ENCODE measurements at places on chromosomes 7 and 10.

DNA sequence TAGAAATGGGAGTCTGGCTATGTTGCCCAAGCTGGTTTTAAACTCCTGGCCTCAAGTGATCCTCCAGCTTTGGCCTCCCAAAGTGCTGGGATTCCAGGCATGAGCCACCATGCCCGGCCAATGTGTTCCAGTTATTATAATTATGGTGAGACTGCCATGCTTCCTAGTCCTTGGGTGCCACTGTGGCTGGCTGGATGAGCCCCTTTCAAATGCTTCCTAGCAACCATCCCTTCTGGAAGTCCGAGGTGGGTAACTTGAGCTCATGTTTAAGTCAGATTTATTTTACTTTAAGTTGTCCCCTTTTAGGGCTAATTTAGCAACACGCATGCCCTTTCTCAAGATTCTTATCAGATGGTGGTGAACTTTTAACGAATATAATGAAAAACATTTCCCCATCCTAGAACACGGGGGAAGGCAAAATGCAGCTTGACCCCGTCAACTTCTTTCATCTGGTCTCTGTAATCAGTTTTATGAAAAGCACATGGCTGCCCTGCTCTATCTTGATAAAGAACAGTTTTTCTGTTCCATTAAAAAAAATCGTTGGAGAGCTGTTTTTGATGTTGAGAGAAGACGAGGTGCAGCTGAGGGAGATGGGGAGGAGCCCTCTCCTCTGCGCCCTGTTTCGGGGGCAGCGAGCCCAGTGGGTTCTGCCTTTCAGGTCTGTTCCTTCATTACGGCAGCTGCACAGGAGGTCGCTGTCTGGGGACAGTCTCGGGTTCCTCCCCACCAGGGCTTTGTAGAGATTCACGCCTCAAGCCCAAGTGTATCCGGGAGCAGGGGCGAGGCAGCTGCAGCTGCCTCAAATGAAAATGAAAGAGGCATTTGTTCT lies 61.0 kb upstream of the MKI67 start:
- no peak for DNase-seq

DNA sequence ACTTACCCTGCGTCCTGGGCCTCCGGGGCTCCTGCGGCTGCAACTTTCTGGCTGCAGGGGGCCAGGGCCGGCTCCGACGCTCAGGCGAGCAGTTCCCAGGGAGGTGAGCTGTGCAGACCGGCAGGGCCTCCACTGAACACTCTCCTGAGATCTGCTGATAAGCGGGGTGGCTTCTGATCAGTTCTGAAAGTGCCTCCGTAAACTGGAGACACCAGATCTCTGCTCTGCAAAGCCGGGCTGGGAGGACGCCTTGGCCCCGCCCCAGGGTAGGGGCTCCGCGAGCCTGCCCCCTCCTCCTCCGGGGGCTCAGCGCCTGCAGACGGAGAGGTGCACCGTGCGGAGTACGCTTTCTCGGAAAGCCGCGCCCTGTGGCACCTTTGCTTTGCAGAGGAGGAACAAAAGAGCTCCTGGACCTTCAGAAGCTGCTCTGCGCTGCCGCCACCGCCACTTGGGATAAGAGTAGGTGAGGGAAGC lies 141.3 kb upstream of the VKORC1L1 start:
- no peak for DNase-seq

- no peak for DNase-seq
Measured at GRCh38 chr10:84244651-84245270, at the start of gene RGR. Gene RGR (plus strand): TSS chr10:84245053. CDS start chr10:84245091, 38 bp downstream.

GRCh38 chr7:71548746-71549145 lies 416.8 kb downstream of the GALNT17 start:
- no peak for DNase-seq

DNA sequence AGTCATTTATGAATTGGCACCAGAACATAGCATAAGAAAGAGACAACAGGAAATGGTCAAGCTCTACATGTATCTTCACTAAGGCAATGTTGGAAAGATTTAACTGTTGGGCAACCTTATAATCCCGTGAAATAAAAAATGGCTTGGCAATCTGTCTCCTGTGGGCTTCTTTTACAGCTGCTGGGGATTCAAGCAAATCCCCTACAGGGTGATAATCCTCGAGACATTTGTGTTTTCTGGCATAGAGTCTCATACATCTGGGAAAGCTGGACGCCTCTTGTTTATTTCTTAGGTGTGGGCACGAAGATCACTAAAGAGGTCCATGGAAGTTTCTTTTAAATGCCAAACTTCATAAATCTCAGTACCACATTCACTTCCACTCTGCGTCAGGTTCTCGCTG lies 82.2 kb upstream of the GPR141 start:
- DNase-seq, result no peak

GRCh38 chr7:24038993-24039392 lies 245.0 kb upstream of the NPY start:
- DNase-seq, result no peak

- DNase-seq, result no peak
Measured at GRCh38 chr7:48209004-48209600, 37.8 kb downstream of the ABCA13 start.

DNA sequence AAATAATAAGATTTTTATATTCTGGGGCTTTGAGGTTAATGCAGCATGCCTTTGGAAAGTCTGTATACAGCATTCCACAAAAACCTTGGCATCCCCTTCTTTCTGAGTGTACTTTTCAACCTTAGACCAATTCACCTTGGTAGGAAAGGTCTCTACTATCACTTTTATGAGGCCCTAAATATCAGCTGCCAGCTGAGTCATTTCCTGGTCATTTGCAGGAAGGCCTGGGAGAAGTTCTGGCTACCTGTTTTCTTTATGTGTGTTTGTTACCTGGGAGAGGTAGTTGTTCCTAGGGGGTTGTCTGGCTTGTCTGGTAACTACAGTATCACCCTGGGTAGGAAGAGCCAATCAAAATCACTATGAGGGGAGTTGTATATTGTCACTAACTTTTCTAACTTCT lies 4.1 kb downstream of the SPAM1 start:
- no peak for DNase-seq

DNA sequence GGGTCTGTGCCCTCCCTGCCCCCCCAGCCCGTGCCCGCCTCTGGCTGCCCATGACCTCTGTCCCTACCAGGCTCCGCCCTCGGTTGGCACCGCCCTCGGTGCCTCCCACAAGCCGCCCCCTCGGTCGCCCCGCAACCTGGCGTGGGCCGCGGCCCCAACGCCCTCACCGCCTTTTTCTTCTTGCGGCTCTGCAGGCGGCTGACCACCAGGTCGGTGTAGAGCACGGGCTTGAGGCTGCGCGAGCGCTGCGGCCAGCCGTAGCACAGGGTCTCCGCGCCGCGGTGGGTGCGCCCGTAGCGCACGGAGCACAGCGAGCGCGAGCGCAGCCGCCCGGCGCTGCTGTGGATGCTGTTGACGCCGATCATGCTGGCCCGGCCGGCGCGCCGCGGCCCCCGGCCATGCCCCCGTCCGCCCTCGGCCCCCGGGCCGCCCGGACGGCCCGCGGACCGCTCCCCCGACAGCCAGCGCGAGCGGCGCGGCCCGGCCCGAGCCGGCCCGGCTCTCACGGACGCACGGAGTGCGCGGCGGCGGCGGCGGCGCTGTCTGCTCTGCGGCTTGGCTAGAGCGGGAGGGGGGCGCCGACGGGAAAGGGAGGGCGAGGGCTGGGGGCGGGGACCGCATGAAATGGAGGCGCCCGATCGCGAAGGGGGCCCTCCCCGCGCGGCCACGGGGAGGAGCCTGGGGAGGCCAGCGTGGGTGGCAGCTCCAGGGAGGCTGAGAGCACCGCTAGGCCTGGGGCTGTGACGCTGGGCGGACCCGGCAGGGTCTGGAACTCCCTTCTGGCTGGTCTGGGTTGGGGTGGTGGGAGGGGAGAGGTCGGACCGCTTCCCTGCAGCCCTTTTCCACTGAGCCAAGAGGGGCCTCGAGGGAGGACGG lies 9.6 kb downstream of the PSD start:
- no peak for DNase-seq

DNA sequence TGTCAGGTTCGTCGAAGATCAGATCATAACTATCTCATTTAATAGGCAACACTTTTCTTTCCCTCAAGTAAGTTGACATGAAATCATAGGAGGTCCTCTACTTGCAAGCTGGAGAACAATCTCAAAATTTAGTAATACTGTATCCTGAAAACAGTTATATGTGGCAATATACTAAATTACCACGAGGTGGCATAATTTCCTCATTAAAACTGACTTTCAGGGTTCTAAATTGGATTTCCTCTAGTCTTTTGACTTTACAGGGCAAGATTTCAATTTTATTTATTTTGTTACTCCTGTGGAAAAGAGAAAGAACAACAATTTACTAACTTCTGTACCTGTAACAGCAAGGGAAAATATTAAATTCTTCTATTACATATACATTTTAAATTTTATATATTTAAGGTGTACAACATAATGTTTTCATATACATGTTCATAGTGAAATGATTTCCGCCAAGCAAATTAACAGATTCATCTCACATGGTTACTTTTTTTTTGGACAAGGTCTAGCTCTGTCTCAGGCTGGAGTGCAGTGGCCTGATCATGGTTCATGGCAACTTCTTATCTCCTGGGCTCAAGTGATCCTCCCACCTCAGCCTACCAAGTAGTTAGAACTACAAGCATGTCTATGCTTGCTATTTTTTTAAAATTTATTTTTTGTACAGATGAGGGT lies 53.4 kb upstream of the CYP2C18 start:
- DNase-seq, result no peak

DNA sequence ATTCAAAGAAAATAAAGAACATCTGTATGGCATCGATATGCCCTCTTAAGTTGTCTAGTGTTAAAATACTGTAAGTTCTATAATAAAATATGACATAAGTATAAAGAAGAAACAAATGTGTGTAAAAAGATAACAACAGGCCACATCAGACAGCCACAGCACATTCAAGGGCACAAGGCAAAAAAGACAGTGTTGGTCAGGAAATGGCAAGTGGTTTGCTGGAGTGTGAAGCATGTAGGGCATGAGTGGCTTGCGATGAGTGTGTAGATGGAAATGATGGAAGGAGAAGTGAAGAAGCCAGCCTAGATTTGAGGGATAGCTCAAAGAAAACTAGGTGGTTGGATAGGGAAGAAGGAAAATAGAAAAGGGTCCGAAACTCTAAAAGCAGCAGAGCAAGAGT lies 341.6 kb downstream of the CRPPA start:
- no peak for DNase-seq

- DNase-seq, result no peak
Measured at GRCh38 chr7:66886152-66886551, 34.9 kb upstream of the TMEM248 start.

- no peak for DNase-seq
Measured at GRCh38 chr7:134943785-134944400, 42.4 kb upstream of the AGBL3 start.

DNA sequence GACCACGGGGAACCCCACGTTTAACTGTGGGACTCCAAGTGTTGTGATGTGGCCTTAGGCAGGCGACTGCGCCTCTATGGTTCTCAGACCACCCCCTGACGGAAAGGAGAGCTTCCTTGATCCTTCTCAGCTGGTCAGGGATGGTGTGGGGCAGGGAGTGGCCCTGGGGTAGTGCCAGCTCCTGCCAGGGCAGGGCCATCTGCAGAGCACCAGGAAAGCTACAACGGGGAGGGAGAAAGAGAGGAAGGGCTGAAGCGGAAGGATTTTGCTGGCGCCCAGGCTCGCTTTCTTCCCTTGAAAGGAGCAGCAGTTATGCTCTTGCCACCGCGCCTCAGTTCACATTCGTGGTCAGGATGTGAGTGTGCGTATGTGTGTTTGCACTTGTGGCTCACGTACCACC lies 74.9 kb upstream of the PCBD1 start:
- no peak for DNase-seq

GRCh38 chr10:89062861-89063260 lies 72.3 kb downstream of the FAS start:
- DNase-seq, result no peak

- DNase-seq, result no peak
Measured at GRCh38 chr10:44832595-44833390, 78.3 kb upstream of the TMEM72 start.

GRCh38 chr7:137850972-137851945 lies 4.5 kb upstream of the DGKI start:
- no peak for DNase-seq

GRCh38 chr10:75335983-75336382 lies 65.6 kb downstream of the ZNF503 start:
- DNase-seq, result no peak

- no peak for DNase-seq
Measured at GRCh38 chr10:2920168-2920567, 147.2 kb upstream of the PFKP start.

DNA sequence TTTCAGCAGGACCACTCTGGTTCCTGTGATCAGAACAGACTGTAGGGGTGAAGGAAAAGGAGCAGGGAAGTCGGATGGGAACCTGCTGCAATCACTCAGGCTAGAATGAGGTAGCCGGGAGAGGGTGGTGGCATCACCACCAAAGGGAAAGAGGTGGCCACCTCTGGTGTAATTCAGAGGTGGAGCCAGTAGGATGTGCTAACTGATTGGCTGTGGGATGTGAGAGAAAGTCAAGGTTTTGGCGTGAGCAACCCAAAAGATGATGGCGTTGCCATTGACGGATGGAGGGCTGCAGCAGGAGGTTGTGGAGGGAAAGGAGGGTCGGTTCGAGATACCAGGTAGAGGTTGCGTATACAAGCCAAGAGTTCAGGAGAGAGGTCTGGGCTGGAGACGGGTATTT lies 7.4 kb upstream of the VSIR start:
- no peak for DNase-seq

DNA sequence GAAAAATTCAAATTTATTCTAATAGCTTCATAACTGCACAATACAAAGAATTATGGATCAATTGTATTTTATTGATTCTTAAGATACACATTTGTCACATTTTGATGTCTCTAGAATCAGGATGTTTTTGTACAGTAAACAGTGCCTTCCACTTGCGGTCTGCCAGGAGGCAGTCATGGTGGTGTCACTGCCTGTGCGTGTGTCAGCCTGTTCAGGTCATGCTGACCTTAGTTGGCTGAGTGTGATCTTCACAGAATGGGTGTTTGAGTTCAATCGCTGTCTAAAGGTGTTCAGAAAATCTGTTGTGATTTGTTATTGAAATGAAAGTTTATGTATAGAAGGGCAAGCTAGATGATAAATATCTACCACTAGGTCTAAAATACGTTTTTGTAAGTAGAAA lies 20.7 kb downstream of the SEC61A2 start:
- DNase-seq, result no peak

GRCh38 chr10:121580276-121581116 lies 17.7 kb downstream of the FGFR2 start:
- no peak for DNase-seq

DNA sequence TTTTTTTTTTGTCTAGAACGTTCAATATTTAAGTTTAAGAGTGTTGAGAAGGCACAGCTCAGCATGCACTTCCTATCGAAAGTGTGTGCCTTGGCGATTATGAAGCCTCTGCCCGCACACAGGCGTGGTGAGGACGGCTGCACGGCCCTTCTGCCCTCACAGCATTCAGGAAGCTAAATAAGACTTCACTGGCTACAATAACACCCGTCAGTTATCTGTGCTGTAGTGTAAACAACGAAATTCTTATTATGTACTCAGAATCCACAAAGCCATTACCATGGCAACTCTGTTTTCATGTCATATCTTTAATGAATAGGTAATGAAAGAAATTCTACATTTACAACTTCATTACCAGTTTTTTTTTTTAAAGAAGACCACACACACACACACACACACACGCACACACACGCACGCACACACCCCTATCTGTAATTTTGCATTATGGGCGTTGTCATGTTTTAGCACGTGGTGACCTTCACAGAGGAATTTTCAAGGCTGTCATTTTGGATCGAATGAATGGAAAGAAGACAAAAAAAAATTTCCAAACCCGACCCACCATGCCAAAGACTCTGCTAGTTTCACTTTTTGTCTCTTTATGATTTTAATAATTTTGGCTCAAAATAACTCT lies 254.8 kb upstream of the CTBP2 start:
- no peak for DNase-seq

Data from vagina (tissue), 2 donors.